HT1080 (cell line): ENCODE measurements at places on chromosomes 1 and 21.

DNA sequence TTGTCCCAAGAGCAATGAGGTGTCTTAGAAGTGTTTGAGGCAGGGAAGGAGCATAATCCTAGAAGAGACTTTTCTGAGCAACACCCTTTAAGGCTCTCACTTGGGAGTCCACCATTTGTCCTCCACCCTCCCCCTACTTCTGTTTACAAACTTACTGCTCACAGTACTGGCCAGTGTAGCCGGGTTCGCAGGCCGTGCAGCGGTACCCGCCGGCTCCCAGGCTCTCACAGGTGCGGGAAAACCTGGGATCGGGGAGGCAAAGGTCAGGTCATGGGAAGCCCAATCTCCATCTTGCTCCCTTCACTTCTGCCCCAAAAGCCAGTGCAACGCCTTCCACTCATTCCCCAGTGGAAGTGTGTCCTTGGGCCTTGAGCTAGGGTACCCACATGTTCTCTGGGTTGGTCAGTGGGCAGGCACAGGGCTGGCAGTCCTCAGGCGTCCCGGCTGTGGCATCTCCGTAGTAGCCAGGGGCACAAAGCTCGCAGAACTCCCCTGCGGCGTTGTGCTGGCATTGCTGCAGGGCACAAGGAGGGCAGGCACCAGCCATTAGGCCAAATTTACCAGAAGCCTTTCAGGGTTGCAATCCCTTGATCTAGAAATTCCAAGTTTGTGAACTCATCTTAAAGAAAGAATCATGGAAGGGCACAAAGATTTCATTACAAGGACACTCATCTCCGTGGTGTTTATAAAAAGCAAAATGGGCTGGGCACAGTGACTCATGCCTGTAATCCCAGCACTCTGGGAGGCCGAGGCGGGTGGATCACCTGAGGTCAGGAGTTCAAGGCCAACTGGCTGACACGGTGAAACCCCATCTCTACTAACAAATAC lies 49.8 kb downstream of the LDLRAD2 start:
- peak; percentile 77 for DNase-seq

- DNase-seq, result no peak
Observed at GRCh38 chr1:1361982-1362423, 3.6 kb upstream of the MXRA8 start.

DNA sequence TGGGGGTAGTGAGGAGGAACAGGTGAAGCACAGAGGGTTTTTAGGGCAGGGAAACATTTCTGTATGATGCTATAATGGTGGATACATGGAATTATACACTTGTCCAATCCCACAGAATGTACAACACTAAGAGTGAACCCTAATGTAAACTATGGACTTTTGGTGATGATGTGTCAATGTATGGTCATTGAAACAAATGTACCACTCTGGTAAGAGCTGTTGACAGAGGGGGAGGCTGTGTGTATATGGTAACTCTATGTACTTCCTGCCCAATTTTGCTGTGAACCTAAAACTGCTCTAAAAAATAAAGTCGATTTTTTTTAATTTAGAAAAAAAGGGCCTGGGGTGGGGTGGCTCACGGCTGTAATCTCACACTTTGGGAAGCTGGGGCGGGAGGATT lies 22.9 kb downstream of the ASAP3 start:
- no peak for DNase-seq

DNA sequence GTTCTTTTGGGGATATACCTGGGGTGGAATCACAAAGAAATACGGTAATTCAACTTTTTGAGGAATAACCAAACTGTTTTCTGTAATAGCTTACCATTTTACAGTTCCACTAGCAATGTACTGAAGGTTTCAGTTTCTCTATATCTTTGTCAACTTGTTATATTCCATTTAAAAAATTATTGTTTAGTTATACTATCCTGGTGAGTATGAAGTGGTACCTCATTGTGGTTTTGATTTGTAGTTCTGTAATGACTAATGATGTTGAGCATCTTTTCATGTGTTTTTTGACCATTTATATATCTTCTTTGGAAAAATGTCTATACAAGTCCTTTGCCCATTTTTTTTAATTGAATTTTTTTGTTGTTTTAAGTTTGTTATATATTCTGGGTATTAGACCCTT lies 39.4 kb downstream of the MAST2 start:
- no peak for DNase-seq

- DNase-seq, result peak; percentile 50
Observed at GRCh38 chr1:106465666-106466065, 590.8 kb upstream of the PRMT6 start.

GRCh38 chr1:244046907-244047611 lies 4.0 kb upstream of the ZBTB18 start:
- peak; percentile 56 for DNase-seq
